ENCODE measurements at places on chromosomes 2 and 18. TPM values are rescaled to one million over a fixed set of nuclear protein-coding genes. Genes with fewer than 3 reads are reported as not detected.

Gene MARCO
- total RNA-seq = 122 TPM

Gene RGPD3
- total RNA-seq = not detected

Gene AGXT
- total RNA-seq = not detected

Gene TMEM169
- total RNA-seq = 1.8 TPM

Gene DPYSL5
- not detected for total RNA-seq

Gene BCL2
- total RNA-seq = 6.3 TPM

Data from left lung (tissue), 14 donors.